ENCODE measurements at places on chromosomes 6 and 20.

DNA sequence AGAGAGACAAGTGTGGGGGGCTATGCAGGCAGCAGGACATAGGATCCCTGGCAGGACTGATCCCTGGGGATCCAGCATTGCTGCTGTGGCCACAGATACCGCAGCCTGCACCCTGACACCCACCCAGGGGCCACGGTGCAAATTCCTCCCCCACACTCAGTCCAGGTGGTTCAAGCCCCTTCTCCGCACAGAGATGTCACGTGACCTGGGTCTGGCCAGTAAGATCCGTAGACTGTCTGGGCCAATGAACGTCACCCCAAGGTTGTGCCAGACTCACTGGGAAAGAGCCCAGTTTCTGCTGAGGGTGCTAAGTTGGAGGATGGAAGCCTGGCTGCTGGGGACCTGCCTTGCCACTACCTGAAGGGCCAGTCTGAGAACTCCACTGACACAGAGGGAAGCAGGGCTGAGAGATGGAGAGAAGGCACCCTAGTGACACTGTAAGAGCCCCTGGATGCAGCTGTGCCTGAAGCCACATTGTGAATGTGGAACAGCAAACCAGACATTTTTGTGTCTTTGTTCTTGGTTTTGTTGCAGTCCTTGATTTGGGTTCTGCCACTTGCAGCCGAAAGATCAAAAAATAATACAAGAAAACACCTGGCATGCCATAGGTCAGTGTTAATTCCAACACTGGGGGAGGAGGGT, 228.6 kb downstream of the PREX1 start:
- no peak for DNase-seq

DNA sequence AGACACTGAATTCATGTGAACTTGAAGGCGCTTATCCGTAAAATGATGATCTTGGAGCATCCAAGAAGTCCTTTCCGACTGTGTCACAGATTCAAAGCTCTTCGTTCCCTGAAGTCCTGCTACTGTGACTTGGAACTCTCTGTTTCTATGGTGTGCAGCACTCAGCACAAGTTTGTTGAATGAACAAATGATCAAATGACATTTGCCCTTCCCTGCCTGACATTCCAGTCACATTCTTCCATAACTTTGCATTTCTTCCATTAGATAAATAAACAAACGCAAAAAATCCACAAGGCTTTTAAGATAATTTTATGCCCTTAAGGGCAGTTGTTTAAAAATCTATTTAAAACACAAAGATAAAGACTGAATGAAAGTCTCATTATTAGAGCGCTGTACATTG, 39.9 kb downstream of the SGK1 start:
- DNase-seq = no peak

DNA sequence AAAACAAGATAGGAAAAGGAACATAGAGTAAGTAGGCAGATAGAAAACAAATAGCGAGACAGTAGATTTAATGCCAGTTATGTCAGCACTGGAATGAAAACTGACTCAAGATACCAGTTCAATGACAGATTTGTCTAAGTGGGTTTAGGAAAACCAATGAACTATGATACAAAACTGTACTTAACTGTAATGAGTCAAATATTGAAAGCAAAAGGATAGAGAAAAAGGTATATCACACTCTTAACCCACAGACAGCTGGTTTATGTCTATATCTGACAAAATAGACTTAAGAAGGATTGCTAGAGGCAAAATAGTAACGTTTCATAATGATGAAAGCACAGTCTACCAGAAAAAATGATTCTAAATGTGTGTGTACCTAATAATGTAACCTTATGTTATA, 38.2 kb downstream of the ATRN start:
- no peak for DNase-seq

DNA sequence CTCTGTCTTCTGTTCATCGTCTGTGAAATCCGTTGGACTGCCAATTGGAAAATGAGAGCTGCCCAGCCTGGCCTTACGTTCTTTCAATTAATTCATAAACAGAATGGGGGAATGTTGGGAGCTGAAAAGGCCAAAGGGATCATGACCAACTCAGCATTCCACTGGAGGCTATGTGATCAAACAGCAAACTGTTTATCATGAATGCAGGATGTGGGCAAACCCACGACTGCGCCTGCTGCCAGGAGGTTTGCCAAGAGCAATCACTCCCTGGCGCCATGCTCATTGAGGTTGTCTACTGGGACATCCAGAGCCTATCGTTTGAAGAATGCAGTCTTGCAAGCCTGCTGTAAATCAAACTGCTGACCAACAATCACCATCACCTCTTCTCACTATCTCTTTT, 9.3 kb upstream of the FKBP1A start:
- no peak for DNase-seq

GRCh38 chr6:111614833-111615582, 9.3 kb upstream of the TRAF3IP2 start:
- no peak for DNase-seq

DNA sequence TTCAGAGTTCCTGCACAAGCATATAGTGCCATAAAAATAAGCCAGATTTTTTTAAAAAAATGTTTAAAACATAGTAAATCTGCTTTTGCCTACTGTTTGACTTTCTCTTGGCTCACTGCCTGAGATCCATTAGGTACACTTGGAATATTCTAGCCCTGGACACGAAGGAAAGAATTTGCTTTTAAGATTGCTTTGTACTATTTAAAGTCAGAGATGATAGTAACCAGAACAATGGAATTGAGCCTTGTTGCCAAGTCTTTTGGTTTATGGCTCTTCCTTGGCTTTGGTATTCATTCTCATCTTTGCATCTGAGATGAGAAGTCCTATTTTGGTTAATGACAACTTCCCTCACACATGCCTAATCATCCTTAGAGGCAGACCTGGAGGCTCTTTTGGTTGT, 32.4 kb downstream of the CNR1 start:
- DNase-seq = no peak

DNA sequence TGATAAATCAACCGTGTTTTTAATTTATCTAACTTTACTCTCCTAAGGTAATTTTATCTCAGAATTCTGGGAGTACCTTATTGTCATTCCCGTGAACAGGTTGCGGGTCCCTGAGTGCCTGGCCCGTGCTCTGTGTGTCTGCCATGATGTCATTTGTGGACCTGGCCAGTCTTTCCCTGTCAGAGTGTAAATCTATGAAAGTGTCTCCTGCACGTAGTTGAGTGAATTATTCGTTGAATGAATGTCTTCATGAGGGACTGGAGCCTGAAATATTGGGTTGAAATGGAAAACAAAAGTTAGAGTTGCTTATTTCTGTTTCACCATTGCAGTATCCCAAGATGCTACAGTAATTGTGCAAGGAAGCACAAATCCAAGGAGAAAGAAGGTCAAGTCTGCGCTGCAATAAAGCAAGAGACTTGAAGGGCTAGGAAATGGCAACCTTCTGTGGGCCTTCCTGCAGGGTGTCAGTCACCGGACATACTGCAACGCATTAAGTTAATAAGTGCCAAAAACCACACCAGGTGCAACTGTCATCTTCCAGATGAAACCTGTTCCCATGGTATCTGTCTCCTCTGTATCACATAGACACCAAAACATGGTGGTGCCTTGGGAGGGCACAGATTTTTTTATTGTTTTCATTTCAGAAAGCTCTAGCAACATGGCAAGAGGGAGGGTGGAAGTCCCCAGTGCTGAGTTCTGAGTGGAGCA, 135.5 kb downstream of the ZDHHC14 start:
- no peak for DNase-seq
